ENCODE measurements at places on chromosomes 12 and 14.

GRCh38 chr14:63624203-63624602 lies 17.5 kb downstream of the WDR89 start:
- no peak for DNase-seq

DNA sequence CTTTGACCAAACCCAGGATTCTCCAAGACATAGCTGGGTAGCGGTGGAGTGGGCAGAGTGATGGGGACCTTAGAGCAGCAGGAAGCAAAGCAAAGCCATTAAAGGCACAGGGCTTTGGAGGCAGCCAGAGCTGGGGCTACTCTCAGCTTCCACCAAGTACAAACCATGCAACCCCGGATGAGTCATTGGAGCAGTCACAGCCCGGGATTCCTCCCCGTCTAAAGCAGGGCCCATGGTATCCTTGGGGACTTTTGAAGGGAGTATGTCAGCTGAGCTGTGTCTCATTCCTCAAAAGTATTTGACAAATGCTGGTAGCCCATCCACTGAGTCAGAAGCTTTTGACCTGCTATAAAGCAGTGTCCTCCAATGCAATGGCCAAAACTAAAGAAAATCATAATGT lies 9.7 kb upstream of the IFI27 start:
- DNase-seq = no peak

- DNase-seq = no peak
Observed at GRCh38 chr12:66082744-66083143, 47.8 kb downstream of the LLPH start.

DNA sequence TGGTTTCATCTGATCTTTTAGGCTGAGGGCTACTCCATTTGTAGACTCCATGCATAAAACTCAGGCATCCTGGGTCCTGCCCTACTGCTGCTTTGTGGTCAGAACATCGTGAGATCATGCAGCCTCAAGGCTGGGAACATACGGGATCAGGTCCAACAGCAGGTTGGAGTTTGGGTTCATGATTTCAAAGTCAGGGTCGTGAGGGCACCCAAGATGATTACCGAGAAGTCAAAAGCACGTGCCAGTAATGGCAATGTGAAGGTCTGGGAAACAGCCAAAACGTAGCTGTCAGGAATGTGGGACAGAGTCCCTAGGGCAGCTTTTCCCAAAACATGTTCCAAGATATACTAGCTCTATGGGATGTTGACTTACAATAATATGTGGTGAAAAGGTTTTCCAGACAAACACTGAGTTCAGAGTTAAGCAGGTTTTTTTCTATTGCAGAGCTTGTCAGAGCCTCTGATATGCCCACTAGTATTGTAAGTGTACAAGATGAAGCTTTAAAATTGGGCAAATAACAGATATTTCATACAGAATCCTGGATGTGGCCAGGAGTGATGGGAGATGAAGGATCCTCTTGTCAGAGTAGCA lies 130.3 kb upstream of the DNM1L start:
- no peak for DNase-seq

DNA sequence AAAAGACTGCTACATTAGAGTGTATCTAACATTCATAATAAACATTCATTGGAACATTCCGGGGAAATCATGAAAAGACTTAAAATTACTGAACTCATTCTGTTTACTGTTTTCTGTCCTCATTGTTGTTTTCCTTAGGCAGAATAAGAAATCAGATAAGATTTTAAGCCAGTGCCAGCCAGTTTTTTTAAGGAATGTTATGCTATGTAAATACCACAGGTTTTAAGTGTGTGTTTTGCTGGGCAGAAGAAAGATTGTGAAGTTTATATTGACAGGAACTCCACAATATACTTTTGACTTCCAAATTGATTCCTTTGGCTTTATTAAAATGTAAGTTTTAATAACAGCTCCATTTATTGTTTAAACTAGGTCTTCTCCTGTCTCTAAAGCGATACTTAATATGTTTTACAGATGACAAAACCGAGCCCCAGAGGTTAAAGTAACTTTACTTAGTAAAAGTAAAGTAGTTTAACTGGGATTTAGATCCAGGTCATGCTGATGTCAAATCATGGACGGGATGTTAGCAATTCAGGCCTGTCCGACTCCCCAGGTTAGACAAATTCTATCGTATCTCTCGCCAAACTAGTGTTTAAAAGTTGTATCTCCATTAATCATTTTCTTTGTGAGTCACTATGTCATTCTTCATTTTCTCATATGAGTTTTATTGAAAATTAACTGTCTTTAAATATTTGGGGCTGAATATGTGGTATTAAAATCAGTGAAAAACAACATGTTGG lies 1.7 kb downstream of the LARP4 start:
- DNase-seq = no peak

GRCh38 chr14:38775986-38776385 lies 327.0 kb downstream of the SEC23A start:
- DNase-seq = no peak

DNA sequence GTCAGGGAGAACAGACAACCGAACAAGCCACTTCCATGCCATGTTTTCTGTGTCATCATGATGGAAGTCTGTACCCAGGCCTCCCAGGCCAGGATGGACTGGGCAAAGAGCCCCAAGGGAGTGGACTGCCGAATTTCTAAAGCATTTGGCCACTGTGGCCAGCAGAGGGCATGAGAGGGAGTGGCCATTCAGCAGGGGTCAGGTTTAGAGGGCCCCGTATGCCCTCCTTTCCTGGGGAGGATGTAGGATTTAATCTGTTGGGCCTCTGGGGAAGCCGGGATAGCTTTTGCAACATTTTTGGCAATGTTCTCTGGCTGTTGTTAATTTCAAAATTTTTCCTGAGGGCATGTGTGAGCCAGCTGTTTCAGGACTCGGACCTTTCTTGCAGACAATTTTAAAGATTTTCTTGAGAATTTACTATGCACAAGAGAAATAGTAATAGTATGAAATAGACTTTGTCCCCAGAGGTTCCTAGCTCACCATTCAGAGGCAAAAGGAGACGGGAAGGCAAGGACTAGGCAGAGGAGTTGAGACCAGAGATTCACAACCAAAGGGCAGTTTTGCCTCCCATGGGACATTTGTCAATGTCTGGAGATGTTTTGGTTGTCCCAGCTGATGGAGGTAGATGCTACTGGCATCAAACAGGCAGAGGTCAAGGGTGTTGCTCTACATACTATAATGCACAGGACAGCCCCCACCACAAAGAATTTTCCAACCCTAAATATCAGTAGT lies 18.0 kb downstream of the ACACB start:
- no peak for DNase-seq

GRCh38 chr14:23153851-23154796 lies 29.3 kb downstream of the SLC7A8 start:
- DNase-seq = no peak

Measured in Kasumi-1 (cell line).